ENCODE measurements at places on chromosomes 7 and 10.

DNA sequence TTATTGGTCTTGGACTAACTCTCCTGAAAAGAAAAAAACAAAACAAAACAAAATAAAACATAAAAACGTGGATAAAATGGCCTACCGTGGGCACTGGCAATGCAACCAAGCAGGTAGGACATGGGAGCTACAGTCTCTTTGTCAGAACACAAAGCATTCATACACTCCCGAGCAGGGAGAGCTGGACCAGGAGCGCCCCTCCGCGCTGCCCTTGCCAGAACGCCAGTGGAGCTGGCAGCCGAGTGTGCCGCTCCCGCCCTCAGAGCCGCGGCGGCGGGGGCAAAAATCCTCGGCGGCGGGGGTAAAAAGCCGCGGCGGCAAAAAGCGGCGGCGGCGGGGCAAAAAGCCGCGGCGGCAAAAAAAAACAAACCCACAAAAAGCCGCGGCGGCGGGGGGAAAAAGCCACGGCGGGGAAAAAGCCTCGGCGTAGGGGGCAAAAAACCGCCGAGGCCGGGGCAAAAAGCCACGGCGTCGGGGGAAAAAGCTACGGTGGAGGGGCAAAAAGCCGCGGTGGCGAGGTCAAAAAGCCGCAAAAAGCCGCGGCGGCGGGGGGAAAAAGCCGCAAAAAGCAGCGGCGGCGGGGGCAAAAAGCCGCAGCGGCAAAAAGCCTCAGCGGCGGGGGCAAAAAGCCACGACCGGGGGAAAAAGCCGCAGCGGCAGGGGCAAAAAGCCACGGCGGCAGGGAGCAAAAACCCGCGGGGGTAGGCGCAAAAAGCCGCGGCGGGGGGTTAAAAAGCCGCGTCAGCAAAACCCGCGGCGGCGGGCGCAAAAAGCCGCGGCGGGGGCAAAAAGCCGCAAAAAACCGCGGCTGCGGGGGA, 418.1 kb downstream of the ZNF716 start:
- DNase-seq = no peak

- DNase-seq = no peak
Observed at GRCh38 chr10:71392292-71392691, 4.4 kb upstream of the CDH23 start.

GRCh38 chr10:123462756-123463155, 203.4 kb upstream of the GPR26 start:
- DNase-seq = no peak

DNA sequence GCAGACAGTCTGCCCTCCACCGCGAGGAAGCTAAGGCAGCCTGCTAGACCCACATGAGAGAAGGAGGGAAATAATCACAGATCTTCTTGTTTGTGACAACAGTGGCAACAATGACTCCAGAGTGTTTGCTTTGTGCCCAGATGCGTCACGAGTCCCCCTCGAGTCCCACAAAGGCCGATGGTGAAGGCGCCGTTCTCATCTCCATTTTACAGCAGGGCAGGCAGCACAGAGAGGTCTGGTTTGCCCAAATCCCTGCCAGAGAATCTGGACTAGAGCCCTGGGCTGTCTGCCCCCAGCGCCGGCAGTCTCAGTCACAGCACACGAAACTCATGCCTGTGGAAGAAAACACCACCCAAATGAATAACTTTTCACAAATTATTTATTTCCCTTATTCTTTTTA, 38.1 kb downstream of the KIAA1549 start:
- no peak for DNase-seq

- no peak for DNase-seq
Observed at GRCh38 chr10:34169131-34169530, 646.0 kb downstream of the PARD3 start.

DNA sequence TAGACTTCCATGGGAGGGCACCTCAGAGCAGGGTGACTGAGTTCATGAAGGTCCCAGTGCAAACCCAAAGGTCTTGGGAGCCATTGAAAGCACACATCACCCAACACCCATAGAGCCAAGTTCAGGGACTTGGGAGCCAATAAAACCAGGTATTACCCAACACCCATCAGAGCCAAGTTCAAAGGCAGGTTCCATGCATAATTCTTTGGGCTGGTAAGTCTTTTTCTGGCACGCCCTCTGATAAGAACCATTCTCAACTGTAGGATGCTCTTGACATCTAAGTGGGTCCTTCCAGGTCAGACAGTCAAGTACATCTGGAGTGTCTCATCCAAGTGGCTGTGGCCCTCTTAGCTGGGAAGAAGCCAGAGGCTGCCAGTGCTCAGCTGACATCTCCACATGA, 63.2 kb downstream of the EBF3 start:
- no peak for DNase-seq

GRCh38 chr7:132838313-132838712, 243.6 kb downstream of the CHCHD3 start:
- no peak for DNase-seq

DNA sequence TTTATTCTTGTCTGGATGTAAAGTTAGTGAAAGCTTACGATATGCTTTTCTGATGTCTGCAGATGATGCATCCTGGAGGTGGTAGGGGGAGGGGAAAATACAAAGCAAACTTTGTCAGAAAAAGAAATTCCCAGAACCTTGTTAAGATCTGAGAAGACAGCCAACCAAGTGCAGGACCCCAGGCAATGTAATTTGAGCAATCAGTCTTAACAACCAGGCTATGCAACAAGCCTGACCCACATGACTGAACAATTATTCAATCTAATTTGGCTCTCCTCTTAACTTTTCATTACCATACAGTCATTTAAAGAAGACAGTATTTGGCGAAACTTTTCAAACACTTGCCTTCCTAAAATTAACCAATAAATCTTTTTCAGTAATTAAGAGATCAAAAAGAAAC, 74.5 kb downstream of the DNAJC1 start:
- no peak for DNase-seq

- DNase-seq = no peak
Observed at GRCh38 chr7:8131694-8132605, 130.0 kb downstream of the ICA1 start.
